Stimulated activated CD8-positive, alpha-beta memory T cell treated with anti-CD3 and anti-CD28 coated beads, Interleukin-4, amount 100 ng/mL, for 1 hour (primary cell): ENCODE measurements at places on chromosomes 1 and 21.

GRCh38 chr1:12438349-12438924 is 179.6 kb downstream of the DHRS3 start:
- no peak for DNase-seq

- DNase-seq, result peak; percentile 43
Observed at GRCh38 chr1:6489799-6490180, 1.7 kb downstream of the PLEKHG5 start.

- DNase-seq, result no peak
Observed at GRCh38 chr1:218692808-218693207, 347.7 kb downstream of the TGFB2 start.

DNA sequence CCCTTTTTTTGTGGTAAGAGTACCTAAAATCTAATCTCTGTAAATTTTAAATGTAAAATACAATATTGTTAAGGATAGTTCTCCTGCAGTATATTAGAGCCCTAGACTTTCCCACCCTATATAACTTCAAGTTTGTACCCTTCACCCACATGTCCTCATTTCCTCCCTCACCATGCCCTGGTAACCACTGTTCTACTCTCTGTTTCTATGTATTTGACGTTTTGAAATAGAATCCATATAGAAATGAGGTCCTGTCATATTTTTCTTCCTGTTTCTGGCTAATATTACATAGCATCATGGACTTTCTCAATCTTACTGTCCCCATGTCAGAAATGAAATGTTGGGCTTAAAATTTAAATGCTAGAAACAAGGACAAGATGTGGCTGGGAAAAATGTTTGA is 24.8 kb downstream of the GBP7 start:
- no peak for DNase-seq

- DNase-seq, result no peak
Observed at GRCh38 chr1:236575523-236575922, 28.8 kb downstream of the HEATR1 start.

- DNase-seq, result no peak
Observed at GRCh38 chr21:34801519-34802132, 132.8 kb downstream of the CLIC6 start.

DNA sequence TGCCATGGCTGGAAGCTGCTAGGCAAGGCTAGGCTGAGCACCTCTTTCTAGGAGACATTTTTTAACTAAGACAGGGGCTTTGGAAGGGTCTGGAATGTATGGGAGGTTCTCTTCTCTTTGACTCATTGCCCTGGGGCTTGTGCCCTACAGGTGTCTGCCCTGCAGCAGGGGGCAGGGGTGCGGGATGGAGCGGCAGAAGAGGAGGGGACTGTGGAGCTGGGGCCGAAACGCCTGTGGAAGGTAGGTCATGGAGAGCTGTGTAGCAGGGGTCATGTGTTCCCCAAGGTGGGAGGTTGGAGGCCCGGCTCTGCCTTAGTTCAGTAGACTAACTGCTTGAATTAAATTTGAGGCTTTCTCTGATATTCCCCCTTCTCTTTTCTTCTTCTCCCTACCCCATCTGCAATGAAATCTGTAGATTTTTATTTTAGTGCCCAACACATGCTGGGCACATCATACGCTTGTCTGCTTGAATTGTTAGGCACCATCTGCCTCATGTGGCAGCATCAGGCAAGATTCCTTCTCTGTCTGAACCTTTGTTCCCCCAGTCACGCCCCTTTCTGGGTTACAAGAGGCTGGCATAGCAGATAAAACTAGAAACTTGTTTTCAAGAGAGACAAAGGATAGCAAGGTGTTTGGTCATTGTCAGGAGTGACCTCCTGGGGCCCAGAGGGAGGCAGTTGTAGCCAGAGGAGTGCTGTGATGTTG is 18.4 kb downstream of the PPFIA4 start:
- DNase-seq, result no peak

- DNase-seq, result no peak
Observed at GRCh38 chr1:225468270-225469020, 40.6 kb upstream of the LBR start.

GRCh38 chr1:107394301-107394700 is 253.5 kb downstream of the NTNG1 start:
- no peak for DNase-seq

DNA sequence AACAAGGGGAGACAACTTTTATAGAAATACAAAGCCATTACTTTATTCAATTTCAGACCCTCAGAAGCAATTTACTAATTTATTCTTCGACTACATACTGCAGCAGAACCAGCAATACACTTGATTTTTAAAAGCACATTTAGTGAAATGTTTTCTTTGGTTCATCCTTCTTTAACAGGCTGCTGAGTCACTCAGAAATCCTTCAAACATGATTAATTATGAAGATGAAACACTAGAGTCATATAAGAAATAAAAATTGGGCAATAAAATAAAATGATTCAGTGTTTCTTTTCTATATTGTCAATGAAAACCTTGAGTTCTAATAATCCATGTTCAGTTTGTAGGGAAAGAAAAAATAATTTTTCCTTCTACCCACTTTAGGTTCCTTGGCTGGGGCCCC is 47.0 kb downstream of the CHML start:
- DNase-seq, result no peak

GRCh38 chr21:17491716-17492414 is 21.0 kb upstream of the CXADR start:
- no peak for DNase-seq

DNA sequence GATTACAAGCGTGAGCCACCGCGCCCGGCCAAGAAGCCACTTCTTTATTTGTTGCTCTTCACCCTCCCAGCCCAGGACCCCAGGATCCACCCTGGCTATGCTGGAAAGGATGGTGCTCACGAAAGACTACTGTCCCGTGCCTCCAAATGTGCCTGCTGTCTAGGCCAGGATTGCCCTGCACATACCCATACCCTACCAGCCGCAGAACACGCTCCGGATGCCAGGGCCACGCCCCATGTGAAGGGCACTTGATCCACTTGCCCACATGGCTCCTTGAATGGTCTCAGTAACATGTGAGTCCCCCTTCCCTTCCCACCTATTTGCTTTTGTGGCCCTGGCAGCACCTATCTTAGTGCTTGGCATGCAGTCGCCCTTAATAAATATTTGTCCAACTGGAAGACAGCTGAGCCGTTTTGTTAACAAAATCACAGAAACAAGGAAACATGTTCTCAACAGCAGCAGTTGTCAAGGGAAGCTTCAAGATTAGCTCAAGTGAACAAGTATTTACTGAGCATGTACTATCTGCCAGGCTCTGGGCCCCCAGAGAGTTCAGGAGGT is 13.8 kb upstream of the UBXN10 start:
- no peak for DNase-seq

- no peak for DNase-seq
Observed at GRCh38 chr1:62126579-62127290, 67.9 kb upstream of the L1TD1 start.

DNA sequence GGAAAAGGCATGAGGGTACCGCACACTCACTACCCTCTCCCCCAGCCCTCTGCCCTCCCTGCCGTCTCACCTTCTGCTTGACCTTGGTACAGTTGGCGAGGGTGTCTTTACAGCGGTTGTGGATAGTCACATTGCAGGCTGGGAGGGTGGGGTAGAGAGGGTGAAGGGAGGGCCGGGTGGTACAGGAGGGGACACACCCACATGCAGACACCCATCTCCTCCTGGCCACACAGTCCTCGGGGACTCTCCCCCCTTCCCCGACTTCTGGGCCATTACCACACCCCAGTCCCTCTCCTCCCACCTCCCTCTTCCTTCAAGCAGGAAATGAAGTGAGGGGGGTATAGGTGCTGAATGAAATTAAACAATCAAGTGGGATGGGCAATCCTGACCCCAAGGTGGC is 11.6 kb downstream of the ARHGEF2 start:
- DNase-seq, result no peak

DNA sequence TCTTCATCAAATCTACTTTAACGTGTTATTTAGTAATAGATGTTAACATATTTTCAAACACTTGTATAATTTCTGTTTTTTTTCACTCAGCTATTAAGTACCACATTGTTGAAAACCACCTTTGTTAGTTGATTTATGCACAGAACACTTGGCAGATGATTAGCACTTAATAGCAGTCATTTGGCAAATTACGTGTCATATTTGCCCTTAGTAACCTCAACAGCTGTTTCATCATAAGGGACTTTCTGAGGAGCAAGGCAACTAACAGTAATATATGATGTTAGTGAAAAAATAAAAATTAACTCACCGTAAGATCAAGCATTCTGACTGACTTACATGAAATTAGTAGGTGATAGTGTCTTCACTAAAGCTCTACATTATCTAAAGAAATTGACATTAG is 186.4 kb downstream of the HMCN1 start:
- no peak for DNase-seq

DNA sequence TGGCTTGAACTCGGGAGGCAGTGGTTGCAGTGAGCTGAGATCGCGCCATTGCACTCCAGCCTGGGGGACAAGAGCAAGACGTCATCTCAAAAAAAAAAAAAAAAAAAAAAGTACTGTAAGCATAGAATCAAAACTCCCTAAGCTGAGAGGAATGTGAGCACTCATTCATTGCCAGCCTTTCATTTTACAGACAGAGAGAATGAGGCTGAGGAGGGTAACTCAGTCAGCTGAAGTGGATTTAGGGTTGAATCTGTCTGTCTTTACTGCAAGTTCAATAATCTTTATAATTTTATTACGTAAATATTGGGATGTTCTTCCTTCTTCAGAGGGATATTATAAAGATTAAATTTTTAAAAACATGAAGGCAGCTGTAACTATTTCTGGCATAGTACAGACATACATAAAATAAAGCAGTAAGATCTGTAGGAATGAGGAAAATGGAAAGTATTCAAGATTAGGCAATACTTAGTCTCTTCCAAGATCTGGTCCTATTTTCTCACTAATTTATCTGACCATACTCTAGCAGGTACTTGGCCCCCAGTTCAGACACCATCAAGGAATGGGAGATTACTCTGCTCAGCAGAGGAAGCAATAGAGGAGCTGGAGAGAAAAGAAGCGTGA is 24.1 kb upstream of the MNDA start:
- DNase-seq, result no peak

DNA sequence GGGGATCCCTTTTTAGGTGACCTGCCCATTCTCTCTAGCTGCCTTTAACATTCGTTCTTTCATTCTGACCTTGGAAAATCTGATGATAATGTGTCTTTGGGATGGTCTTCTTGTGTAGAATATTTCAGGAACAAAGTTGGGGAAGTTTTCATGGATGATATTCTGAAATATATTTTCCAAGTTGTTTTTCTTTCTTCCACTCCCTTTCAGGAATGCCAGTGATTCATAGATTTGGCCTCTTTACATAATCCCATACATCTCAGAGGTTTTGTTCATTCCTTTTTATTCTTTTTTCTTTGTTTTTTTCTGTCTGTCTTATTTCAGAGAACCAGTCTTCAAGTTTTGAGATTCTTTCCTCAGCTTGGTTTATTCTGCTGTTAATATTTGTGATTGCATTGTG is 13.9 kb upstream of the SCMH1 start:
- no peak for DNase-seq

DNA sequence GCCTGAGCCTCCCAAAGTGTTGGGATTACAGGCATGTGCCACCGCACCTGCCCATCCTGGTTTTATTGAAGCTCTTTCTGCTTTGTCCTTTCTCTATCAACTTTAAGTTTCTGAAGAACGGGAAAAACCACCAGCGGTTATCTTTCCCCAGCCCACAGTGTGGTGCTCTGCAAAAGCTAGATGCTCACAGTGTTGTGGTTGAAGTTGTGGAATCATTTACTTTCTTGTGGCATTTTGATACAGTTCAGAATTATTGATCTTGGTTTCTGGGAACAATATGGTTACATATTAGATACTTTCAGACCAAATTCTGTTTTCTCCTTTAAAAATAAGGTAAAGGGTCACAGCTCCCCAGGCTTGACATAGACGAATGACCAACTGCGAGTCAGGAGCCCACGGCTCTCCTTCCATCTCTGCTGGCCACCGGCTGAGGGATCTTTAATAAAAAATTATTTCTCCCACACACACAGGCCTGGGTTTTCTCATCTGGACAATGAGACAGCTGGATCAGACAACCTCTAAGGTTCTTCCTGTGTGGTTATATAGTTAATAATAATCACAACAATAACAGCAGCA is 385.3 kb downstream of the SETD4 start:
- DNase-seq, result no peak

DNA sequence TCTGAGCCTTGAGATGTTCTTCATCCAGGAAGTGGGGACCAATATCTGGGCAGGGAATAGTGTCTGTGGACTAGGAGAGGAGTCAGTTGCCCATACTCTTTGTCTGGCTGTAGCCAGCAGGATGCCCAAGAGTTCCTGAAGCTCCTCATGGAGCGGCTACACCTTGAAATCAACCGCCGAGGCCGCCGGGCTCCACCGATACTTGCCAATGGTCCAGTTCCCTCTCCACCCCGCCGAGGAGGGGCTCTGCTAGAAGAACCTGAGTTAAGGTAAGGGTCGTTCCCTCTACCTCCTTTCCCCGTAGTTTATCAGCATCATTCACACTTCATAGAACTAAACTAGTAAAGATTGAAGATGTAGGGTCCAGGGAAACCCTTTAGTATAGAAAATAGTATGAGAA is 3.4 kb upstream of the PPOX start:
- DNase-seq, result no peak

DNA sequence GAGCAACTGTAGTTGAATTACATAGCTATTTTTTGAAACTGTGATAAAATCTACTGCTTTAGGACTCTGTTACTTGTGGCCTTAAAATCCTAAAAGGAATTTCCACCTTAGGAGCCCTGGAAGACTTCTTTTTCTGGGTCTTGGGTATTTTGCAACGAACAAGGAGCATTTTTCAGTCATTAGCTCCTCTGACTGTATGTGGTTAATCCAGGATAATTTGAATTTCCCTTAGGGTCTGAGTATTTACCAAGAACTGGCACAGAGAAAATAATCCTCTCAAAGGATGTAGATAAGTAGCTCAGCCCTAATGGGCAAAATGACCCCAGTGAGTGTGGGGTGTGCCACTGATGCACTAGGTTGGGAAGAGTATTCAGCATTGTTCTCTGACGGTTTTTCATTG is 170.4 kb downstream of the VAV3 start:
- no peak for DNase-seq

GRCh38 chr1:7247158-7247557 is 461.9 kb downstream of the CAMTA1 start:
- DNase-seq, result no peak

DNA sequence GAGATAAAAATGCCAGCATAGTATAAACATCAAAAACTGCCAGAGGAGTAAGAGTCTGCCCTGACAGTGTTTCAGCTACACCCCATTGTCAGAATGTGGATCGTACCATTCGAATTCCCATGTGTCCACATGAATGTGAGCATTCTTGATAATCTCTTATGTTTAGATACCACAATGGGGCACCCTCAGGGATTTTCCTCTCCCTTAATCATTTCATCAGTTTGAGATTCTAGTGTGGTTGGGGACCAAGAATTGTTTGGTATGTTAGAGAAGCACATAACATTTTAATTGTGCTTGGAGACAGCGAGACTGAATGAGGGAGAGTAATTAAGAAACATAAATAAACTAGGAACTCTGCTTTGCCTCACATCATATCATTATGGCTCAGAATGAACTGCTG is 120.2 kb downstream of the ZC3H11B start:
- DNase-seq, result no peak

DNA sequence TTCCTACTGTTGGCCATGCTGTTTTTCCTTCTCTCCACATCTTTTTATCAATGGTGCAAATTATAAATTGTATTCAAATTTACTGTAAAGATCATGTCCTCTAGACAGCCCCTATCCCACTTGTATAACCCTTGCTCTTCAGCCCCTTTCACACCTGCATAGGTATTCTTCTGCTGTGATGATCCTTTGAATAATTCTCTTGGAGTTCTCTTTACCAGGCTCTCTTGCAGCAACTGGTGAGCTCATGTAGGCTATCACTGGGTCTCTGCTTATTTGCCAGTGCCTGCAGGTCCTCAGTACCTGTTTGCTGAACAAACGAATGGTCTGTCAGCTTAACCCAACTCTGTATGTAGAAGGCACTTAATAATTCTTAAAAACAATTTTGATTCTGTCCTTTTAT is 8.2 kb downstream of the PTPRC start:
- no peak for DNase-seq
